SHP77 (cell line): ENCODE measurements at places on chromosomes 11 and 22.

DNA sequence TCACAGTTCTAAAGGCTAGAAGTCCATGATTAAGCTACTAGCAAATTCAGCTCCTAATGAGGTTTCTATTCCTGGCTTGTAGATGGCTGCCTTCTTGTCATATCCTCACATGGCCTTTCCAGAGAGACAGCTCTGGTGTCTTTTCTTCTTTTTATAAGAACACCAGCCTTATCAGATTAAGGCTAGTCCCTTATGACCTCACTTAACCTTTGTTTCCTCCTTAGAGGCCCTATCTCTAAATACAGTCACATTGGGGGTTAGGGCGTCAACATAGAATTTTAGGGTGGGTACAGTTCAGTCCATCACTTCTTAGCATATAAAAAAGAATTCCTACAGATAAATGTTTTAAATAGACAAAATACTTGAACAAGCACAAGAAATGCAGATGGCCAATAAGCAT is 18.2 kb upstream of the CLPB start:
- no peak for DNase-seq

DNA sequence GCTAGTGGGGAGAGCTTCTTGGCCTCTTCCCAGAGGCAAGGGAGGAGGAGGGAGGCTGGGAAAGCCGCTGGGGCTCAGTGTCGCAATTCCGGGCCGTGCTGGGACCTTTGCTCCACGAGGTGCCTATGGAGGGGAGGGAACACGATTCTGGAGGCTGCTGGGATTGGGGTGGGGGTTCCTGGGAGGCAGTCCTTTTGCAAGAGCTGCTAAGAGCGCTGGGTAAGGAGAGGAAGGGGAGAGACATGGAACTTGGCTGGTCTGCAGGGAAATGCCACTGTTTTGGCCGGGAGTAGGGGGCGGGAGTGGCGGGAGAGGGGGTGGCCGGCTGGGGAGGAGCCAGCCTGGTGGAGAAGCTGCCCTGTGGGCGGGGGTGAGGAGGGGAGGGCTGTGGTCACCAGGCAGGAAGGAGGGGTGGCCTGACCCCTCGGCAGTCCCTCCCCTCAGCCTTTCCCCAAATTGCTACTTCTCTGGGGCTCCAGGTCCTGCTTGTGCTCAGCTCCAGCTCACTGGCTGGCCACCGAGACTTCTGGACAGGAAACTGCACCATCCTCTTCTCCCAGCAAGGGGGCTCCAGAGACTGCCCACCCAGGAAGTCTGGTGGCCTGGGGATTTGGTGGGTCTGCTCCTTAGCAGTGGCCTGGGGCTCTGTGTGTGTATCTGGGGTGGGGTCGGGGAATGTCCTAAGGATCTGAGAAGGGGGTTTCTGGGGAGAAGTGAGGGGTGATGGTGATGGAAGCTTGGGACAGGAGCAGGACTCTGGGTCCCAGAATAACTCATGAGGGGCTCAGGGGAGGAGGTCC is at the start of gene NR1H3:
NR1H3 (plus strand) TSS at position 480 of the 800 bp plus-strand sequence. CDS start 1,221 bp downstream, outside the sequence.
- DNase-seq: peak; percentile 49

- DNase-seq: peak; percentile 83
Measured at GRCh38 chr11:62805076-62805892, at the start of gene NXF1. Gene NXF1 (minus strand): TSS chr11:62805440. CDS start chr11:62805356, 84 bp downstream.

DNA sequence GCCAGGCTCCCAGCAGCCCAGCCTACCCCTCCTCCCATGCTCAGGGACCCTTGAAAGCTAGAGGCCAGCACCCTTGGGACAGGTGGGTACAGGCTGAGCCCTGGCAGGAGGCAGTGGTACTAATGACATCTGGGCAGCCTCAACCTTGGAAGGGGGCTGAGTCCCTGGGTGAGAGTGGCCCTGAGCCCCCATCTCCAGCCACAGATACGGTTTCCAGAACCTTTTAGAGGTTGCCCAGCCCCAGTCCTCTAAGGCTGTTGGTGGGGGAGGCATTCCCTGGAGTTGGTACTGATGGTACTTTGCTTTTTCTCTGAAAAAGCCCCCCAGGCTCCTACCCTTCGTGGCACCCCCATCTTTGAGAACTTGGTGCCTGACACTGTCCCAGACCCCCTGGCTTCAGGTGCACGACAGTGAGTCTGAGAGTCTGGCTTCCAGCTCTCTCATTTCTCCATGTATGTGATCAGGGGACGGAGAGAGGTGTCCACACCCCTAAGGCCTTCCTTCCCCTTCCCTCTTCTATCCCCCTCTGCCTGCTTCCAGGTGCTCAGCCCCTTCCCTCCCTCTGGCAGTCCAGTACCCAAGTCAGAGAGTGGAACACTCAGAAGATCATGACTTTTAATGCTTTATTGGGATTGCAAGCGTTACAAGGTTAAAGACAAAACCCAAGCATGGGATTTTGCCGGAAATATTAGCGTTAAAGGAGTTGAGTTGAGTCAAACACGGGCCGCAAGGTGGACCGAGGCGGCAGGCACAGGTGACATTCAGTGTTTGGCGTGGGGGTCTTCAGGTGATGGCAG is 10.5 kb downstream of the IGF2 start:
- DNase-seq: no peak

DNA sequence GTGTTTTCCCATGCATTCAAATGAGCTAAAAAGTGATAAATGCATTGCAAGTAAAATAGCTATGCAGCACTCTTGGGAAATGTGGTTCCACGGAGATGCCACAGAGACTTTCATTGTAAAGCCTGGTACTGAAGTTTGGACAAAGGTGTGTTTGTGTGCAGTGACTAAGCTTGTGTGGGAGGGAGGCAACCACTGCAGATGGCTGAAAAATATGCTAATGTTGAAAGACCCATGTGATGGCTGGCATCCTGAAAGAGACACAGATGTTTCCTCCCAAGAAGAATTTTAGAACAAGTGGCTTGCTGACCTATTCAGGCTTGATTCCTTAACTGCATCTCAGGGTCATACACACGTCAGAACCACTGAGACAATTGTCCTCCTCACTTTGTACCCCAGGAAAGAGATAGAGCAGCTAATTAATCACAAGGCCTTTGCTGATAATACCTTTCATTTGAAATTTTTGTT is 73.8 kb downstream of the FAM76B start:
- no peak for DNase-seq

GRCh38 chr22:17063411-17064106 is 21.2 kb upstream of the IL17RA start:
- DNase-seq: no peak

DNA sequence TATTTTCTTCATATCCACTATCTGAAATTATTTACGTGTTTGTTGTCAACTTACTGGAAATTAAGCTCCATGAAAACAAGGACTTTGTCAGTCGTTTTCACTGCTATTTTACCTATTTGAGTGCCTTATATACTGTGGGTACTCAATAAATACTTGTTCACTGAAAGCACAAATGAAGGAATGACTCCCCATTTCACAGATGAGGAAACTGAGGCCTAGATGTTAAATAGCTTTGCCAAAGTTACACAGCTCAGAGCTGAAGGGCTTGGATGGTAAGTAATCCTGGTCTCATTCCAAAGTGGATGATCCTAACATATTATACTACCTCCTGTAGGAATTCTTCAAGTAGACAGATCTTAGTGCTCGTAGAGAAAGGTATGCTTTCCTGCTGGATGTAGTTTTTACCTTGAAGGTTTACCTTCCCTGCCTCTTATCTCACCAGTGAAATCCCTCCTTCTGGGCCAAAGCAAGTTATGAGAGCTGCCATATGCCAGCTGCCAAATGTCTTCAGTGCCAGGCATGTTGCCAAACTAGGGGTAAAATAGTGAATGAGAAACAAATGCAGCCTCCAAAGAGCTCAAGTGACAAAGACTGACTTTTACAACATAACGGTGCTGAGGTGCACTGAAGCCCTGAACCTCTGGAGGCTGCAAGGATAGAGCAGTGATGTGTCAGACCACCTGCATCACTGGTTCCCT is 129.7 kb downstream of the TRIM44 start:
- no peak for DNase-seq
